ENCODE measurements at places on chromosomes 13 and 19.

GRCh38 chr19:48455171-48455907 is at the start of gene KCNJ14:
KCNJ14 (plus strand) TSS chr19:48455574; CDS start chr19:48461725, 6,151 bp downstream.
- peaks cover 53% of the 10 kb centered on the region for H3K36me3 ChIP-seq
- no peak within 1 kb of the TSS for H3K4me3 ChIP-seq
- no peak for DNase-seq
- no peaks in the 10 kb centered on the region for H3K27me3 ChIP-seq

DNA sequence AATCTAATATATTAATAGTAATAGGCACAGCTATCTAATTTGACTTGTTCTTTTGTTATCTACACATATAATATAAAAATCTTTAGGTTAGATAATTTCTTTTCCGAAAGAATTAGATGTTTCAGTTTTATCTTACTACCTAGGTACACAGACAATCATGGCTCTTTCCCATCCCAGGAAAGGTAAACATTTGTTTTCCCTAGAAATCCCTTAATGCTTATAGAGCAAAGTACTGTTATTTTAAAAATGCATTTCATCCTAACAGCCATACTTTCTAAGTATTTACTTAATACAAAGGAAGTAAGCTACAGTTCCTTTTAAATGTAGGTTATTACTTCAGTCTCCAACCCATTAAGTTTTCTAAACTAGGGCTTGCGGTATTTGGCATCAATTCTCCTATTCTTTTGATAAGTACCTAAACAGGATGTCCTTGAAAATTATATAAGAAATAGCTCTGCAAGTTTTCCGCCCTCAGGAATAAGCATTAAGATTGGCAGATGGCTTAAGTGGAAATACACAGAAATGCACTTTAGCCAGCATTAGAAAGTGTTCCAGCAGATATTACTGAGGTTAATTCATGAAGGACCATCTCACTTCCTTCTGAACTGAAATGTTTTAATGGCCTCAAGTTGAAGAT is 616.2 kb upstream of the SPRY2 start:
- no peaks in the 10 kb centered on the region for H3K36me3 ChIP-seq
- DNase-seq = no peak
- no peaks in the 10 kb centered on the region for H3K4me1 ChIP-seq
- no peaks in the 10 kb centered on the region for H3K27me3 ChIP-seq
- H3K4me3 ChIP-seq = no peak overlapping the region
- no peak overlapping the region for H3K27ac ChIP-seq

DNA sequence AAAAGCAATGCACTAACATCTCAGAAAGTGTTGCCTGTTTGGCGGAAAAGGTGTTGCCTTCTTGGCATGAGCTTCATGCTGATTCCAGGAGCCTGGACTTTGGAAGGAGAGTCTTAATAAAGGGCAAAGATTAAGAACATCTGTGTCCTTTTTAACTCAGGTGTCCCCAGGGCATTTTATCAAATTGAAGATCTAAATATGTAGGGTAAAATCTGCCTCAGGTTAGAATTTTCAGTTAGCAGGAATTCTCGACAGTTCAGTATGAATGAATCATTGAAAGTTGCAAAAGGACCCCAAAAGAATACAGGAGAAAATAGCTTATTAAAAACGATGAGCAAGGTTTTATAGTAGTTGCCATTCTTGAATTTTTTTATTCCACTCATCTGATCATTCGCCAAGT is 325.2 kb downstream of the SUCLA2 start:
- H3K36me3 ChIP-seq = no peaks in the 10 kb centered on the region
- DNase-seq = no peak
- H3K4me3 ChIP-seq = no peak overlapping the region

DNA sequence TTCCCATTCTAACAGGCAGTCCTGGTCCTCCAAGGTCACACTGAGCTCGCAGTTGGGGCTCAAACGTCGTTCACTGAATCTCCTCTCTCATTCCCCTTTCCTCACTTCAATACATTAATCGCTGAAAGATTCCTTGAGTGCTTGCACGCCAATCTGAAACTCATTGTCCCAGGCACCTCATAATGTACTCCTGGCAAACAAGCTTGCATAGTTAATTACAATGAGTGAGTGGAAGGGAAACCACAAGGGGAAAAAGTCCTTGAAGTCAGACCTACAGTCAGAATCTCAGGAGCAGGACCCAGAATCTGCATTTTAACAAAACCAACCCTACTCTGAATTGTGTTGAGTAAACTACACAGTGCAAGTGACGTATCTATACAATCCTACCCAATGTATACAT is 86.9 kb downstream of the CRYL1 start:
- no peaks in the 10 kb centered on the region for H3K4me1 ChIP-seq
- DNase-seq = no peak
- H3K27me3 ChIP-seq = no peaks in the 10 kb centered on the region
- no peaks in the 10 kb centered on the region for H3K36me3 ChIP-seq

- H3K27ac ChIP-seq = no peak overlapping the region
- peaks cover 13% of the 10 kb centered on the region for H3K4me1 ChIP-seq
- H3K4me3 ChIP-seq = no peak overlapping the region
- peaks cover 76% of the 10 kb centered on the region for H3K36me3 ChIP-seq
Measured at GRCh38 chr19:34217952-34218817, 36.2 kb upstream of the GARRE1 start.

GRCh38 chr13:73338389-73338788 is 279.6 kb downstream of the KLF5 start:
- H3K27me3 ChIP-seq = no peaks in the 10 kb centered on the region
- H3K36me3 ChIP-seq = no peaks in the 10 kb centered on the region
- no peaks in the 10 kb centered on the region for H3K4me1 ChIP-seq
- no peak overlapping the region for H3K27ac ChIP-seq
- no peak for DNase-seq

DNA sequence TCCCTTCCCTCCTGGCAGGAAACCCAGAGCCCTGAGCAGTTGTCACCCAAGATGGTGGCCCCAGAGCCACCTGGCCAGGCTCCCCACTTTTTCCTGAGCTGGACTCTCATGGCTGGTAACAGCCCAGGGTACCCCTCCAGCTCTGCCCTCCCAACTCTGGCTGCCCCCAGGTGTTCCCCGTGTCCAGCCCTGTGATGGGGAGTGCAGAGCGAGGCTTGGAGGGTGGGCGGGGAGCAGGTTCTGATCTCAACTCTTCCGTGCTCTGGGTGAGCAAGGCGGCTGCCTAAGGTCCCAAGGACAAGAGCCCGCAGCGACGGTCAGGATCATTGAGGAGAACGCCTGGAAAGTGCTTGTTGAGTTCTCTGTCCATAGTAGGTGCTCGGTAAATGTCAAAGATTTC is 54.7 kb upstream of the GAS6 start:
- H3K36me3 ChIP-seq = no peaks in the 10 kb centered on the region
- H3K27me3 ChIP-seq = no peaks in the 10 kb centered on the region
- DNase-seq = peak; percentile 14
- H3K4me3 ChIP-seq = no peak overlapping the region

GRCh38 chr19:33624586-33624985 is 2.8 kb downstream of the CHST8 start:
- H3K27ac ChIP-seq = no peak overlapping the region
- peaks cover 13% of the 10 kb centered on the region for H3K4me1 ChIP-seq
- H3K27me3 ChIP-seq = peaks cover 4% of the 10 kb centered on the region

DNA sequence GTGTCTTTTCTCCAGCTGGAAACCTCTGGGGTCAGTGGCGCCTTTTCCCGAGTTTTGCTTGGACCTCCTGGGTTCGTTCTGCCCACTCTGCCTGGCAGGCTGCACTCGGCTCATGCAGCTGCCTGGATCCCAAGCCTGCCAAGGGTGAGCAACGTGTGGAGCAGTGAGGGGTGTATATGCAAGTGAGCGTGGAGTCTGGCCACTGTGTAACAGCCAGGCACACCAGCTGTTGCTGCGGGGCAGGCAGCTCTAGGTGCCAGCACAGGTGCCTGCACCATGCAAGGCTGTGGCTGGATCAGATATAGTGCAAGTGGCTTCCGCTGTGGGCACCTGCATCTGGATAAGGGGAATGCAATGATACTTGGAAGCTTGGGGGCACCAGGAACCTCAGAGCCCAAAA is 699.4 kb downstream of the SLITRK1 start:
- no peaks in the 10 kb centered on the region for H3K36me3 ChIP-seq
- no peaks in the 10 kb centered on the region for H3K4me1 ChIP-seq

- H3K27me3 ChIP-seq = no peaks in the 10 kb centered on the region
- no peaks in the 10 kb centered on the region for H3K4me1 ChIP-seq
- H3K27ac ChIP-seq = no peak overlapping the region
- peaks cover 50% of the 10 kb centered on the region for H3K36me3 ChIP-seq
- no peak overlapping the region for H3K4me3 ChIP-seq
Measured at GRCh38 chr19:18131841-18132596, 20.9 kb upstream of the PIK3R2 start.

- H3K4me3 ChIP-seq = no peak overlapping the region
- no peaks in the 10 kb centered on the region for H3K36me3 ChIP-seq
- no peak for DNase-seq
- no peaks in the 10 kb centered on the region for H3K27me3 ChIP-seq
Measured at GRCh38 chr13:73335210-73335609, 276.4 kb downstream of the KLF5 start.

- peaks cover 14% of the 10 kb centered on the region for H3K4me1 ChIP-seq
- DNase-seq = no peak
- H3K27me3 ChIP-seq = no peaks in the 10 kb centered on the region
- H3K4me3 ChIP-seq = no peak overlapping the region
Measured at GRCh38 chr13:51811920-51812451, 8.0 kb upstream of the DHRS12 start.

GRCh38 chr13:50419896-50420295 is 404.7 kb downstream of the KCNRG start:
- no peaks in the 10 kb centered on the region for H3K36me3 ChIP-seq
- H3K27me3 ChIP-seq = no peaks in the 10 kb centered on the region
- H3K4me3 ChIP-seq = no peak overlapping the region

DNA sequence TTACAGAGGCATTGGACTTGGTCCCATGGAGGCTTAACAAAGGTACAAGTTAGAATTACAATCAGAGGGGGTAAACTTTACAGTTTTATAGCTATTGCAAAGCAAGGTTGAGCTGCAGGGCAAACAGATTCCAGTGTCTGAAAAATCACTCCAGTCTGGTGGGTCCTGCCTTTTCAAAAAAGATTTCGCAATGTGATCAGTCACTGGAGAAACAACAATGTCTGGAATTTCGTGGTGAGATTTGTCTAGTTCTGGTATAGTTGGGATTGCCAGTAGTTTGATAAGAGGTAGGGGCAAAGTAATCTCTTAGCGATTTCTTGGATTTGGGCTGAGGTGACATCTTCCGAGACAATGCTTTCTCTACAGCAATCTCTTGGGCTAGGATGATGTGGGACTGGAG is 1198.2 kb upstream of the PCDH9 start:
- H3K27me3 ChIP-seq = no peaks in the 10 kb centered on the region
- no peaks in the 10 kb centered on the region for H3K4me1 ChIP-seq
- no peak overlapping the region for H3K27ac ChIP-seq
- DNase-seq = no peak
- H3K4me3 ChIP-seq = no peak overlapping the region

GRCh38 chr19:39927524-39928356 is 6.7 kb downstream of the FCGBP start:
- peaks cover 3% of the 10 kb centered on the region for H3K4me1 ChIP-seq
- H3K4me3 ChIP-seq = no peak overlapping the region
- no peaks in the 10 kb centered on the region for H3K27me3 ChIP-seq
- no peak overlapping the region for H3K27ac ChIP-seq
- H3K36me3 ChIP-seq = no peaks in the 10 kb centered on the region
- DNase-seq = no peak
